Hematopoietic multipotent progenitor cell (in vitro differentiated cells): ENCODE measurements at places on chromosomes 11 and 22.

GRCh38 chr11:42337786-42338455 is 878.5 kb upstream of the LRRC4C start:
- DNase-seq = no peak

DNA sequence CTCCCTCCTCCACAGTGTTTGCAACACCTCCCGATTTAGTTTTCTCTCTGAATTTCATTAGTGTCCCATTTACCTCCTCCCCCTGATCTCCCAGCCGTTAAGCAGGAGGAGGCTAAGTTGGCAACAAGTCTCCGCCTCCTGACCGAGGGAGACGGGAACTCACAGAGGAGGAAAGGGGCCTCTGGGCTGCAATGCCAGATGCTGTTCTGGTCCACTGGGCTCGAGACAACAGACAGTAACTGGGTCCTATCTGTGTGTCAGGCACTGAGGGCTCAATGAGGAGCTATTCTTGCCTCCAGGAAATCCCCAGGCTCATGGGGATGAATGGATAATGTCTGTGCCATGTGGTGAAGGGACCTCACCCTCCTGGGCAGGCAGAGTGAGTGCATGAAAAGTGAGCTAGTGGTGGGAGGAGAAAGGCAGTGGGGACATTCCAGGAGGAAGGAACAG is 228.1 kb downstream of the TENM4 start:
- no peak for DNase-seq

DNA sequence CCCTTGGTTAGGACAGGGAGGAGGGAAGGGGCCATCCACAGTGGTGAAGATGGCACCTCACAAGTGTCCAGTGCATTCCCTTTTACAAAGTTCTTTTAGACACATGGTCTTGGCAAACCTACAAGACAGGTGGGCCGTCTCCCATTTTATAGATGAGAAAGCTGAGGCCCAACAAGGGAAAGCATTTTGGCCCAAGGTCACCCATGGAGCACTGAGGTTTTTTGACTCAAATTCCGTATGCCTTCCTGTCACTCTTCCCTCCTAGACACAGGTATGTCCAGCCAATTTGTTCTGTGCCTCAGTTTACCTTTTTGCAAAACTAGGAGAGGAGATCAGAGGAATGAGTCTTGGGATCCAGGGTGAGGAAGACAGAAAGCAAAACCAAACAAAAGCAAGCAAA is 1.2 kb downstream of the C1QTNF4 start:
- no peak for DNase-seq

- DNase-seq = no peak
Measured at GRCh38 chr11:17313349-17314231, 37.1 kb downstream of the NUCB2 start.

DNA sequence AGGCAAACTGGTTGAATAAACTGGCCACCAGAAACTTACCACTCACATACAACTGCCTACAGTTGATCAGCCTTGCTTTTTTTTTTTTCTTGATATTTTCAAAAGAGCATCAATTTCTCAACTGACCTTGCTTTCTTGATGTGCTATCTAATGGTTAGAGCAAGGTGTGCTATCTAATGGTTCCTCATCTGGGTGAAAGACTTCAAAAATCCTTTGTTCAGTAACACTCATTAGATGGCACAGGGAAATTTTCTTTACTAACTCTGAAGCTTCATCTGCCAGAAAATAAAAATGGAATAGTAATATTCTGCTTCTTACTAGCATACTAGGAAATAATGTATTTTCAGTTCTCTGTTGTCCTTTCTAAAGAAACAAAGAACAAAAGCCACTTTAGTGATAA is 51.2 kb upstream of the RAPSN start:
- no peak for DNase-seq

DNA sequence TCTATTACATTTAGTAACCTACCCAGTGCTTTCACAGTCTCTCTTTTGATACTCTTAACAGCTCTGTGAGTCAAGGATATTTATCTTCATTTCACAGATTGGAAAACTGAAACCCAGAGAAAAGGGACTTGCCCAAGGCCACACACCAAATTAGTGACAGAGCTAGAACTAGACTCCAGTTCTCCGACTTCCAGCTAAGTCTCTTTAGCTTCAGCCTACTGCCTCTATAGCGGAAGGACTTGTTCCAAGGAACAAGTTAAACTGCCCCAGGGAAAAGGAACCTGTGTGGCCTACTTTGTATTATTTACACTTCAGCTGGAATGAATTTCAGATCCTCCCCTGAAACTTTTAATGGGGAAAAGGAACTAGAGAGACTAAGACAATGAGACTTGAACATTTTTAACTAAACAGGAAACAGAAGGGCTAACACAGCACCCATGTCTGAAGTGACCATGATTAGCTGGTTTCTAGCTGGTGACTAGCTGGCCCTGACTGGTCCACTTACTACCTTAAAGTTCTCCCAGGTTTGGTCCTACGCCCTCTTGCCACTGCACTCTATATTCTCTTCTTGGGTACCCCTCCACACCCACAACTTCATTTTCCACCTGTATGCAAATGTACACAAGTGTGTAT is 1.3 kb downstream of the LRRC51 start:
- no peak for DNase-seq
